Bronchial smooth muscle cell (primary cell): ENCODE measurements at places on chromosomes 4 and X. TPM values are rescaled to one million over a fixed set of nuclear protein-coding genes. Genes with fewer than 3 reads are reported as not detected.

SLC25A43 gene
- 11.3 and 17.8 TPM in 2 replicates for total RNA-seq

ZNF157 gene
- total RNA-seq = 0.32 and 0.43 TPM in 2 replicates

NALF2 gene
- total RNA-seq = not detected in 2 replicates

QDPR gene
- total RNA-seq = 22.5 and 43.0 TPM in 2 replicates

NDST4 gene
- not detected in 2 replicates for total RNA-seq

HS3ST1 gene
- total RNA-seq = under 0.01 TPM in 1 of 2 replicates, not detected in the other

MAGEA4 gene
- not detected in 2 replicates for total RNA-seq

CXCL11 gene
- total RNA-seq = not detected in 2 replicates

ABRAXAS1 gene
- total RNA-seq = 21.3 and 24.7 TPM in 2 replicates

CLCN3 gene
- total RNA-seq = 37.5 and 53.8 TPM in 2 replicates

LINC00632 gene
- 2.3 and 2.4 TPM in 2 replicates for total RNA-seq

PSAPL1 gene
- total RNA-seq = not detected in 2 replicates

PPP1R2C gene
- total RNA-seq = not detected in 2 replicates

IGSF1 gene
- total RNA-seq = not detected in 2 replicates

SPINK2 gene
- total RNA-seq = not detected in 2 replicates

MAP7D2 gene
- total RNA-seq = 0.47 TPM in 1 of 2 replicates, not detected in the other

USP17L30 gene
- not detected in 2 replicates for total RNA-seq

MAGEB1 gene
- total RNA-seq = not detected in 2 replicates

ATP1B4 gene
- total RNA-seq = not detected in 2 replicates

CENPVL2 gene
- total RNA-seq = not detected in 2 replicates

PDCL2 gene
- total RNA-seq = not detected in 2 replicates

TMEM150C gene
- total RNA-seq = under 0.01 and 0.17 TPM in 2 replicates

SSX5 gene
- not detected in 2 replicates for total RNA-seq

TGIF2LX gene
- not detected in 2 replicates for total RNA-seq

PAGE1 gene
- total RNA-seq = not detected in 2 replicates

F8A2 gene
- not detected in 2 replicates for total RNA-seq

HOPX gene
- total RNA-seq = 0.34 and 10.4 TPM in 2 replicates

PPBP gene
- not detected in 2 replicates for total RNA-seq

IL15 gene
- 2.4 and 5.0 TPM in 2 replicates for total RNA-seq

DRP2 gene
- 1.9 and 2.3 TPM in 2 replicates for total RNA-seq
